ENCODE measurements at places on chromosomes 6 and 20.

DNA sequence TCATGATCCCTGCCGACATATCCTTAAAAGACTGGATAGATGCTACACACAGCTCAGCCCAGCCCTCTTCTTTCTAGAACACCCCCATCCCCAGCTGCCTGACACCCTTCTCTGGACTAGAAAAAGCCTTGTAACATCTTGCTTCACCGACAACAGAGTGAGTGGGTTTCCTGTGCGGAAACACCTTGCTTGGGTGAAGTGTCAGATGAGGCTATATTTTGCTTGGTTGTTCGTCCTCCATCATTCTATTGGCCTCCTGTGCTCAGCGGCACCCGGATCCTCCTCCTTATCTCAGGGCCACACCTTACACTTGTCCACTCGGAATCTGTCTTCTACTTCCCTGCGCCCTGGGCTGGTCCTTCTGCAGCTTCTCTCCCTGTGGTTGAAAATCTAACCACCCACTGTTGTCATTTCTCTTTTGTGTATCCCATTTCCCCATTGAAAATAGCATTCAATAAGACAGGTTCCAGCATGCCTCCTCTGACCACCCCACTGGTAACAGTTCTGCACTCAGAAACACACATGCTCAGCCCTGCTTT lies 101.3 kb upstream of the MLN start:
- peaks cover 59% of the 10 kb centered on the region for H3K4me1 ChIP-seq
- DNase-seq: peak; percentile 82
- H3K4me3 ChIP-seq: peak overlapping the region; percentile 78
- H3K27me3 ChIP-seq: no peaks in the 10 kb centered on the region

DNA sequence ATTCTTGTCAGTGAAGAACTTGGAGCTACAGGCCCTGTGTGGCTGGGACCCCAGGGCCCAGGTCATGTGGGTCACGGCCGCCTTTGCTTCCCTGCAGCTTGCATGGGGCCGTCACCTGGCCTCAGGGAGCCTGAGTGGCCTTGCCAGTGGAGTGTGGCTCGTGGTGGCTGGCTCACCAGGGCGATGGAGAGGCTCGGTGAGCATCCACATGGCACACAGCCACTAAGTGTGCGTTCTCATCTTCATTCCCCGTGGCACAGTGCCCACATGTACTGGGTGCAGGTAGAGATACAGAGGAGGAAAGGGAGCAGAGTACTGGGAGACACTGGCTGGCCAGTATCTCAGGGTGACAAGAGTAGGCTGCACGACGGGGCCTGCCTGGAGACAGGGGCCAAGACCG lies 21.5 kb downstream of the MANBAL start:
- H3K4me3 ChIP-seq: no peak overlapping the region
- no peaks in the 10 kb centered on the region for H3K27me3 ChIP-seq
- H3K27ac ChIP-seq: peak overlapping the region; percentile 43
- H3K36me3 ChIP-seq: no peaks in the 10 kb centered on the region

DNA sequence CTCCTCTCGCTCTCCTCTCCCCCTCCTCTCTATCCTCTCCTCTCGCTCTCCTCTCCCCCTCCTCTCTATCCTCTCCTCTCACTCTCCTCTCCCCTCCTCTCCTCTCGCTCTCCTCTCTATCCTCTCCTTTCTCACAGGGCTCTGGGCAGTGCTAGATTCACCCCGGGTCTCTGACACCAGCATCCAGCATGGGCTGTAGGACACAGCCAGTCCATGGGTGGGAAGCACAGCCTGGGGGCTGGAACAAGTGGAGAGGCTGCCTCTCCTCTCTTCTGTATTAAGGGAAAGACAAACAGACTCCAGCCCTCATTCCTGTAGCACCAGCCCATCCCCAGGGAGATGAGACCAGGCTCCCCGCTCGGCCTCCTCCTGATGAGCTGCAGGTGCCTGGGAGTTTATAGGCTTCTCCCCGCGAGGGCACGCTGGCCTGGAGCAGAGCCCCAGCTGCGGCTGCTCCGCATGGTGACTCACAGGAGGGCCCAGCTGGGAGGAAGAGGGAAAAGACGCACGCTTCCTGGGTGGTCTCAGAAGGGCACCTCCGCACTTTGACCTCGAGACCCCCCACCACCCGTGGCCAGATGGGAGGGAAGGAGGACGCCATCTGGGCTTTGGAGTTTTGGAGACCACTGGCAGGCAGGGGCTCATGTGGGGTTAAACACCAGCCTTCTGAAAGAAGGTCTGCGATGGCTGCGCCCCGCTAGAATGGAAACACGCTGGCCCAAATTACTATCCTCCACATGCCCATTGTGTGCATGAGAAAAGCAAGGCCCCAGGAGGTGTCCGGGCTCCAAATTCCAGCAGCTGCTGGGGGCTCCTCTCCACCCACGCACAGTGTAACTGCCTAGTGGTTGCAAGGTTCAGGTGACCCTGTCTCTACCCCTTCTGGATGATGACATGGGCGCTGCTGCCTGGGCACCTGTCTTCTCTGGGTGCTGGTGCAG lies 68.0 kb downstream of the BMP7 start:
- no peaks in the 10 kb centered on the region for H3K4me1 ChIP-seq
- no peak overlapping the region for H3K27ac ChIP-seq
- H3K4me3 ChIP-seq: no peak overlapping the region
- no peaks in the 10 kb centered on the region for H3K36me3 ChIP-seq
- peaks cover 23% of the 10 kb centered on the region for H3K27me3 ChIP-seq
- no peak for DNase-seq

- DNase-seq: no peak
- no peaks in the 10 kb centered on the region for H3K4me1 ChIP-seq
- H3K27ac ChIP-seq: no peak overlapping the region
- H3K36me3 ChIP-seq: no peaks in the 10 kb centered on the region
These were observed 10.3 kb downstream of the MOG start for GRCh38 chr6:29667158-29667557.

DNA sequence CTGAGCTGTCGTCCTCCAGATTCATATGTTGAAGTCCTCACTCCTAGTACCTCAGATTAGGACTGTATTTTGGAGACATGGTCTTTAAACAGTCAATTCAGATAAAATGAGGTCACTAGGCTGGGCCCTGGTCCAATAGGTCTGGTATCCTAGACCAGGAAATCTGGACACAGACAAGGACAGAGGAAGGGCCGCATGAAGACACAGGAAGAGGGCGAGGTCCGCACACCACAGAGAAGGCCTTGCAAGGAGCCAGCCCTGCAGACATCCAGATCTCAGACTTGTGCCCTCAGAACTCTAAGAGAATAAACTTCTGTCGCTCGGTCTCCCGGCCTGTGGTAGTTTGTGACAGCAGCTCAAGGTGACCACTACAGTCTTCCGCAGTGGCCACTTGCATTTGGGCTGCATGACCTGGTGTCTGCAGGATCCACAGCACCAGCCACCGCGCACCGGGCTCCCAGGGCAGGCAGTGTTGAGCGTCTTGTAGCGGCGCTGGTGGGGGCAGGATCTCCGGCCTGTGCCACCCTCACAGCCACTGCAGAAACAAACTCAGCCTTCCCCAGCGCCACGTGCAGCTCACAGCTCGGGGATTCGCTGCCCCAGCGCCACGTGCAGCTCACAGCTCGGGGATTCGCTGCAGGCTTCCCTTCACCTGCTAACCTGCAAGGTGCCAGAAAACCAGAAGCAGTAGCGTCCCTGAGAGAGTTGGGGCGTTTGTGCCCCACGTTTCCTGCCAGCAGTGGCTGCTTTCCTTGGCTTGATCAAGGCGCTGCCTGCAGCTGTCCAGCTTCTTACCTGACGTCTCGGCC lies 6.0 kb upstream of the RBM38 start:
- H3K27me3 ChIP-seq: no peaks in the 10 kb centered on the region
- H3K27ac ChIP-seq: no peak overlapping the region
- H3K36me3 ChIP-seq: no peaks in the 10 kb centered on the region
- H3K4me1 ChIP-seq: peaks cover 6% of the 10 kb centered on the region
- no peak for DNase-seq

DNA sequence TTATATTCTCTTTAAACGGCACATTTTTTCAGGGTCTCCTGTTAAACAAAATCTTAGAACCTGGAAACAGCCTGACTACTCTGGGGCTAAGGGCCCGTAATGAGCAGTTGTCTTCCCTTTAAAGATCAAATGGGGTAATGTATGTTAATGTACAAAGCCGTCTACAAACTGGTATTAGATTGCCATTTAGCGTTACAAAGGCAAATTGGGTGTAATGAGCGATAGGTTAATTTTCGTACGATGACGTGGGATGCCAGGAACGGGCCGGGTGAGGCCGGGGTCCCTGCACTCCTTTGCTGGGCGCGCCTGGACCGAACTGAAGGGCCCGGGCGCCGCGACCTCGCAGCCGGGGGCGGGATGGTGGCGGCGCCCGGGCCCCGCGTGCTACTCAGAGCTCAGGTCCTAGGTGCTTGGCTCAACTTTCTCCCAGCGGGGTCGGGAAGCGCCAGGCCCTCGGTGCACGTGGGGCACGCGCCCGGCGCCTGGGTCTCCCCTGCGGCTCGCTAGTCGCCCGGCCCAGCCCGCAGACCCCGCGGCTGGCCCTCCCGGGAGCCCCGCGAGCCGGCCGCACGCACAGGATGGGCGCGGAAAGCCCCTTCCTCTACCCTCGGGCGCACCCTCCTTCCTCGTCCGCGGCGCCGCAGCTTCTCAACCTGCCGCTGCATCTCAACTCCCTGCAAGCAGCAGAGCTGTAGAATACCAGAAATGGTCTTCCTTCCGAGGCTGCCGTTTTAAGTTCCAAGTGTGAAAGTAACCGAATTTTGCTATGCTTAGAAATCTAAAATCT lies 5.9 kb downstream of the NKX2-4 start:
- no peak for DNase-seq
- peak overlapping the region; percentile 10 for H3K4me3 ChIP-seq
- H3K4me1 ChIP-seq: peaks cover 22% of the 10 kb centered on the region
- H3K27me3 ChIP-seq: peaks cover 46% of the 10 kb centered on the region
- H3K27ac ChIP-seq: peak overlapping the region; percentile 3

DNA sequence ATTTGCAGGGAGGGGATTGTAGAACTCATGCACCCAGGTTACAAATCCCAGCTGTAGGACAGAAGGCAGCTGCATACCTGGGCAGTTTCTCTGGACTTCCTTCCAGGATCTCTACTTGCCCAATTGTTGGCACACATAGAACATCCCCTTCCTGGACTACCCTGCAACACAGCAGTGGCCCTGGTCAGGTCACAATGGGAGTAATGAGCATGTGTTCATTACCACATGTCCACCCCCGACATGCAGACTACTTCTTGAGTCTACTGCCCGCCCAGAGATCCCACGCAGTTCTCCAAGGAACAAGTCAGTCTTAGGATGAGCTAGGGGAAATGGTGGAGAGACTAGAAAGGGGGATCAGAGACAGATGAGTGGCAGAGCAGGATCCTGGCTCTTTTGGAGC lies 5.1 kb downstream of the PEX6 start:
- H3K27me3 ChIP-seq: no peaks in the 10 kb centered on the region
- H3K4me3 ChIP-seq: no peak overlapping the region
- peak overlapping the region; percentile 61 for H3K27ac ChIP-seq

GRCh38 chr20:57470666-57471495 lies 54.1 kb downstream of the CTCFL start:
- no peak for DNase-seq
- no peak overlapping the region for H3K27ac ChIP-seq
- H3K4me3 ChIP-seq: no peak overlapping the region
- H3K36me3 ChIP-seq: no peaks in the 10 kb centered on the region

- no peak overlapping the region for H3K27ac ChIP-seq
- H3K4me1 ChIP-seq: no peaks in the 10 kb centered on the region
- no peaks in the 10 kb centered on the region for H3K36me3 ChIP-seq
- DNase-seq: no peak
These were observed 437.8 kb downstream of the CDH26 start for GRCh38 chr20:60395991-60396390.
